Mammary epithelial cell (primary cell): ENCODE measurements at places on chromosomes 11 and 22. TPM values are rescaled to one million over a fixed set of nuclear protein-coding genes. Genes with fewer than 3 reads are reported as not detected.

Gene ARHGAP32
- 10.8 TPM for polyA plus RNA-seq

Gene ACO2
- 61.5 TPM for polyA plus RNA-seq

Gene SPTBN2
- 10.9 TPM for polyA plus RNA-seq

Gene TRIM49B
- polyA plus RNA-seq: 0.03 TPM

Gene CHRNA10
- polyA plus RNA-seq: 0.40 TPM

Gene SCUBE1
- polyA plus RNA-seq: not detected

Gene RCOR2
- polyA plus RNA-seq: 0.08 TPM

Gene GRM5
- polyA plus RNA-seq: not detected

Gene POLR2F
- 142 TPM for polyA plus RNA-seq

Gene MYBPC3
- polyA plus RNA-seq: not detected

Gene MYEOV
- polyA plus RNA-seq: 0.59 TPM

Gene APOBEC3F
- 13.4 TPM for polyA plus RNA-seq

Gene SERPING1
- 15.3 TPM for polyA plus RNA-seq

Gene SCGB1D2
- polyA plus RNA-seq: not detected

Gene SEC14L2
- polyA plus RNA-seq: 168 TPM

Gene TRIM6
- polyA plus RNA-seq: not detected

Gene VPS11
- polyA plus RNA-seq: 9.0 TPM

Gene CLCF1
- polyA plus RNA-seq: 15.4 TPM

Gene NXPE1
- not detected for polyA plus RNA-seq

Gene THAP7
- polyA plus RNA-seq: 23.4 TPM

Gene UBQLN3
- not detected for polyA plus RNA-seq

Gene NPTXR
- polyA plus RNA-seq: 1.1 TPM
